ENCODE measurements at places on chromosomes 7 and 10.

- DNase-seq: no peak
These were observed 113.9 kb downstream of the MYOF start for GRCh38 chr10:93368210-93368609.

DNA sequence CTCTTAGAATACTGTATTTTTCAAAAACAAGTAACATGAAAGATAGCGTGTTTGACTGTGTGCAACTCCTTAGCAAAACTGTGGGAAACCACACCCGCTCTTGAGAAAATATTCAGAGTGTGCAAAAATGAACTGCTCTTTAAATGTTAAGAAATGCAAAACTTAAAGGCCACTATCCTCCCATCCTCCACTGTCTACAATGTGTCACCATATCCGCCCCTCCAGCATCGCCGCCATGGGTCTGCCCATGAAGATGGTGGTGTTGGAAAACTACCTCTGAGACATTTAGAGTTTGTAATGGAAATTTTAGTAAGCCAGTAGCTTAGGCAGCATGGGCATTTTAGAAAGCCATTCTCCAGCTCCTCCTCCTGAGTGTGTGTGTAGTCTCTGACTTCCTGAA lies 20.1 kb upstream of the NMT2 start:
- DNase-seq: no peak

DNA sequence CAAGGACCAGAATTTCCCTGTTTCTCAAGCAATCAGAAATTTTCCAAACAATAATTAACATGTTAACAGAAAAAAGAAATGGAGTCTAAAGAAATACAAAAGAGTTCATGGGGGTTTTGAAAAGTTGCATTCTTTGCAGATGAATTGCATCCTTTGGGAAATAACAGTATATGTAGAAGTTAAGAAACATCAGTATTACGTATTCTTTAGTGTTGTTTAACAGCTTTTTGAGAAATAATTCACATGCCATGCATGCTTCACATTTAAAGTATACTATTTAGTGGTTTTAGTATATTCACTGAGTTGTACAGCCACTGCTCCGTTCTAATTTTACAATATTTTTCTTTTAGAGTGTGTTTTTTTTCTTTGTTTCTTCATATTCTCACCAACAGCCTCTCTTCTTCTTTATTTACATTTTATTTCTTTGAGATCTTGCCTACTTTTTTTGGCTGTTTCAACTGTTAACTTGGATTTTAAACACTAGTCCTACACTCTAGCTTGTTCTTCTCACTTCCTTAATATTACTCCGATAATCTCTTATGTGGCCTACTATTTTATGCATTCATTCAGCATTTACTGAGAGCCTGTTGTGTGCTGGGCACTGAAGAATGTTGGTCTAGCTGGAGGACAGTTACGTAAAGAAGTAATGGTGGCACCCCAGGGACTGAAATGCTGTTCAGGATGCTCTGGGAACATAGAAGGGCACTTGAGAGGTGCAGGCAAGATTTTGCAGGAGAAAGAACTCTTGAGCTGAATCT lies 330.1 kb downstream of the EXOC4 start:
- DNase-seq: no peak

DNA sequence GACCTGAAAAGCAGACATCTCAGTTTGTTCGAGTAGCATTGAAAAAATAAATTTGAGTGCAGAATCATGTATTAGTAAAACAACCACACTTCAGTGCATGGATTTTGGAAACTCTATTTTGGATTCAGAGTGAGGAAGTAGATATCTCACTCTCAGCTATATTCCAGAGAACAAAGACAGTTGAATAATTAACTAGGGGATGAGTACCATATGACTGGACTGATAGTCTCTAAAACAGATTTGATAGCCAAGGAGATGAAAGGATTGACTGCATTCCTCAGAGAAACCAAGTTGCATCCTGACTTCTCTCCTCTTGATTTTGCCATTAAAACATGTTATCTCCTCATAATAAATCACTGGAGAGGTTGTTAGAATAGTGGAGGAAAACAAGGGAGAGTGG lies 268.4 kb upstream of the SP4 start:
- no peak for DNase-seq

- DNase-seq: no peak
These were observed 4.9 kb downstream of the IFIT1B start for GRCh38 chr10:89382757-89383156.

GRCh38 chr10:128187788-128188185 lies 61.6 kb upstream of the MKI67 start:
- no peak for DNase-seq

All from femur (tissue), 1 donor.